Left renal pelvis (tissue), 4 donors: ENCODE measurements at places on chromosomes 4 and X. TPM values are rescaled to one million over a fixed set of nuclear protein-coding genes. Genes with fewer than 3 reads are reported as not detected.

The CT45A3 gene
- not detected for polyA plus RNA-seq

The ART3 gene
- 0.27 TPM for polyA plus RNA-seq

The CXCL8 gene
- polyA plus RNA-seq: 0.35 TPM

The NOX1 gene
- polyA plus RNA-seq: 0.48 TPM

The SOWAHD gene
- polyA plus RNA-seq: 0.30 TPM

DNA sequence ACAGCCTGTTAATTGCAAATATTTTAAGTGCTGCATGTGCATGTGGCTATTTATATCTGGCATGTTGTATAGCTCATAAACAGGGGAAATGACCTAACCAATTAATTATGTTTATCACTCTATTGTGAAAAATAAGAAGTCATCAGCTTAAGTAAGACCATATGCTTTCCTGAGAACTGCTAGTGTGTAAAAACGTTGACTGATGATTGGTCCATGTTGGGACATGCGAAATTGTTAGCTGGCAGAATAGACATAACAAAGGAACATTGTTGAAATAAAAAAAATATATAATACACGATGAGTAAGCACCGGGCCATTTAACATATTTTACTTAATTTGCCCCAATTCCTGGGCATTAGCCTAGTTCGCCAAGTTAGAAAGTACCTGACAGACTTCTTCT, 207.5 kb downstream of the ANK2 start:
- DNase-seq: no peak

GRCh38 chr4:93384887-93385286, 443.7 kb upstream of the ATOH1 start:
- DNase-seq: no peak

- DNase-seq: no peak
Observed at GRCh38 chr4:103303011-103303410, 104.9 kb upstream of the CENPE start.

DNA sequence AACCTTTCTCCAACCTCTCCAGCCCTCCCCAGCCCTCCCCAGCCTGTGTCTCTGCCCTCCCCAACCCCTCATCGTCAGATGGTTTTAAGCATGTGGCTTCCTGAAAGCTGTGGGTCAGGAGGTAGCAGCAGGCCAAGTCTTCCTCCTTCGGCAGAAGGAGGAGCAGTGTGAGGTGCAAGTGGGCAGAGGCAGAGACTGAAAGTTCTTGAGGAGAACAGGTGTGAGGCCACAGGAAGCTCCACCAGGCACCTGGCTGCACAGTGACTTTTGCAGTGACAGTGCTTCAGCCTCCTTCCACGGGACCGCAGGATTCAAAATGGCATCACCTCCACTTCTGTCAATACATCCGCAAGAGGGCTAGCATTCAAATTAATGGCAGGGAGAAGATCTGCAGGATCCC, 203.9 kb upstream of the LEF1 start:
- DNase-seq: no peak

DNA sequence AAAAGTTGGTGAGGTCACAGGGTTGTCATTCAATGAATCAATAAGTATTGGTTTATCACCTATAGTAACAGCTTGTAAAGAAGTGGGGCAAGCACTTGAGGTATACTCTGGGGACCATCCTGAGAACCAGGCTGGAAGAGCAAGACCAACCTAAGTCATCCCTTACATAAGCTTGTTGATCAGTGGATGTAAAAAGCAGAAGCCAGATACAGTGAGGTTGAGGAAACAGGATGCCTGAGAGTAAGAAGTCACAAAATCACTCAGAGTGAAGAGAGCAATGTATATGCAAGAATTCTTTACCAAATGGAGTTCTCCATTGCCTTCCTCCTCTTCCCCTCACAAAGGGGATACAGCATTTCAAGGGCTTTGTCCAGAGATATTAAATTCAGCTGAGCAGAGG, 76.3 kb upstream of the PACRGL start:
- no peak for DNase-seq

GRCh38 chr4:151806511-151806927, 45.7 kb upstream of the GATB start:
- DNase-seq: no peak
